ENCODE measurements at places on chromosomes 2 and 18. TPM values are rescaled to one million over a fixed set of nuclear protein-coding genes. Genes with fewer than 3 reads are reported as not detected.

Gene TRIM54
- not detected for total RNA-seq

DNA sequence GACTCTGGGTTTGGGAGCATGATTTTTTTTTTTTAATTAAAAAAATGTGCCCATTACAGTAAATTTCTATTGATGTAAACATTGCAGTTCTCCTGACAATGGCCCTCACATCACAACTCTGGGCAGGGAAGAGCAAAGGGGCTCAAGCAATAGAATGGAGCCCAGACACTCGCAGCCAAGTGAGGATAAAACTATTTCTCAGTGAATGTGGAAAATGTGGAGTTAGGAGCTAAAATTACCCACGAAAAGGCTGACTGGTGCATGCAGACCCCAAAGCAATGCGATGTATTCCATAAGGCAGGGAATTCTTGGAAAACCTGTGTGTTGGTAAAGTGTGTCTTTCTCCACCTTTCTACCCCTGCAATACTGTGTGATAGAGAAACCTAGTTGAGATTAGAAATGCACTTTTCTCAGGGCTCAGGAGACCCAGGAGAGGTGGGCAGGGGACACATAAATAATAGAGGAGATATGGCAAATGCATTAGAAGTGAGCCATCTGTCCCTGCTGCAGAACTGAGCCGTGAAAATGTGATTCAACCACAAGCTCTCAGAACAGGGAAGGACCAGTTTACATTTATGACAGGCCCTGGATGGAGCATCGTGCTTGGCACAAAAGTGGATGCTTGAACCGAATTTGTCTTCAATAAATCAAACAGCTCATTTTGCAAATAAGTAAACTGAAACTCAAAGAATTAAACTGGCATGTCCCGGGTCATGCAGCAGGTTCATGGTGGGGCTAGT, 100.1 kb downstream of the MYCN start:
- no peaks in the 10 kb centered on the region for H3K36me3 ChIP-seq
- DNase-seq: no peak
- H3K27ac ChIP-seq: no peak overlapping the region
- H3K4me3 ChIP-seq: no peak overlapping the region

GRCh38 chr2:154992826-154993225, 294.3 kb downstream of the KCNJ3 start:
- H3K4me1 ChIP-seq: no peaks in the 10 kb centered on the region
- H3K27me3 ChIP-seq: no peaks in the 10 kb centered on the region
- no peaks in the 10 kb centered on the region for H3K36me3 ChIP-seq
- no peak overlapping the region for H3K27ac ChIP-seq

Gene ASB18
- total RNA-seq: not detected

- DNase-seq: no peak
- H3K4me1 ChIP-seq: peaks cover 26% of the 10 kb centered on the region
- H3K27ac ChIP-seq: peak overlapping the region; percentile 83
- H3K27me3 ChIP-seq: peaks cover 85% of the 10 kb centered on the region
These were observed 5.3 kb upstream of the DLX1 start for GRCh38 chr2:172079838-172080640.

DNA sequence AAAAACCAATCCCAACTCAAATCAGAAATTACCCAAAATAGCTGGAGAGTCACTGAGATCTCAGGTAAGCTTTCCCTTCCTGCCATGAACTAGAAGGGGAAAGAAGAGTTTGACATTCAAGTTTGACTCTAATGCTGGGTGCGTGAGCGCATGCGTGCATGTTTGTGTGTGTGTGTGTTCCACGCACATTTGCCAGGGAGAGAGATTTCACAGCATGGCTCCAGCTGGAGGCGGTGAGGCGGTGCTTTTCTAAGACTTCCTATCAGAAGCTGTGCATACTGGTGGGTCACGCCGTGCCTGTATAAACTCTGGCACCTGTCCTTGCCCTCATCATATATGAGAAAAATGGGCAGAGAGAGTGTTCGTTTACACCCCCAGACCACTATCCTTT, 116.2 kb downstream of the MSH2 start:
- H3K4me3 ChIP-seq: peak overlapping the region; percentile 39
- H3K27ac ChIP-seq: no peak overlapping the region
- H3K4me1 ChIP-seq: peaks cover 7% of the 10 kb centered on the region

- H3K4me3 ChIP-seq: no peak overlapping the region
- H3K27me3 ChIP-seq: no peaks in the 10 kb centered on the region
- H3K27ac ChIP-seq: peak overlapping the region; percentile 59
- H3K4me1 ChIP-seq: peaks cover 15% of the 10 kb centered on the region
These were observed 79.8 kb downstream of the ACVR2A start for GRCh38 chr2:147924647-147925046.

Gene LYG2
- not detected for total RNA-seq
